ENCODE measurements at places on chromosomes 5 and 9.

- H3K27me3 ChIP-seq = peaks cover 7% of the 10 kb centered on the region
- H3K4me3 ChIP-seq = no peak overlapping the region
- H3K27ac ChIP-seq = no peak overlapping the region
- peaks cover 6% of the 10 kb centered on the region for H3K36me3 ChIP-seq
- H3K4me1 ChIP-seq = peaks cover 7% of the 10 kb centered on the region
Measured at GRCh38 chr9:116193636-116194035, 40.0 kb downstream of the PAPPA start.

- no peak for DNase-seq
- no peaks in the 10 kb centered on the region for H3K4me1 ChIP-seq
- H3K36me3 ChIP-seq = no peaks in the 10 kb centered on the region
- H3K27me3 ChIP-seq = no peaks in the 10 kb centered on the region
- no peak overlapping the region for H3K4me3 ChIP-seq
Measured at GRCh38 chr9:77161966-77162365, 15.4 kb upstream of the VPS13A start.

DNA sequence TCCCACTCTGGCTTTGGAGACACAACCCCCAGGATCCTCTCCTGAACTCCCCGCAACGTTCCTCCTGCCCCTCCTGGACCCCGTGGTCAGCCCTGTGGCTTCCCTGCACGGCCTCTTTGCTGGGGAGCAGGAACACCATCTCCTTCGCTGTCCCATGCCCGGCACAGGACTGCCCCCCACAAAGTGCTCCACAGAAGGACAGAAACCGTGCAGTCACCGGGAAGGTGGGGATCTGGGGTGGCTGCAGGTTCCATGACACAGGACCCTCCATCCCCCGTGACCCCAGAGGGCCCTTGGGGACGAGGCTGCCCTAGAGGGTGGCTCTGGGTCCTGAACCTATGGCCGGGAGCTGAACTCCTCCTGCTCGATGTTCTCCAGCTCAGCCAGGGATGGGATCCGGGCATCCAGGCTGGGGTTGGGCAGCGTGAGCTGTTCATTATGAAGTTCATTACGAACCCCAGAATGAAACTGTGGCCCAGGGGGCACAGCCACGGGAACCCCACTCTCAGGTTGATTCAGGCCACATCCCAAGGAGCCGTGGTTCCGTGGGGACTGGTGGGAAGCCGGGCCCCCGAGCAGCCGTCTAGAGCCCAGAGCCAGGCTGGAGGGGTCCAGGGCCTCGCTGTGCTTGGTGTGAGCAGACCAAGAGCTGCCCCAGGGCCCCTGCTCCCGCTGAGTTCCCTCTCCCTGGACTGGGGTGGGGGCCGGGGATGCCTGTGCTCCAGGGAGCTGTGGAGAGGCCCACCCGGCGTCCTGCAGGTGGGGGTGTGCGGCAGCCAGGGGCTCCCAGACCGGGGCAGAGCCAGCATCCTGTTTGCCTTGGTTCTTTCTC, 684 bp upstream of the SLC6A19 start:
- H3K27me3 ChIP-seq = peaks cover 9% of the 10 kb centered on the region
- no peaks in the 10 kb centered on the region for H3K36me3 ChIP-seq
- H3K27ac ChIP-seq = no peak overlapping the region
- peak; percentile 18 for DNase-seq
- peaks cover 2% of the 10 kb centered on the region for H3K4me1 ChIP-seq

- H3K36me3 ChIP-seq = no peaks in the 10 kb centered on the region
- H3K27me3 ChIP-seq = peaks cover 11% of the 10 kb centered on the region
- H3K4me3 ChIP-seq = peak overlapping the region; percentile 55
Measured at GRCh38 chr5:56815658-56816545, 553 bp downstream of the MAP3K1 start.

DNA sequence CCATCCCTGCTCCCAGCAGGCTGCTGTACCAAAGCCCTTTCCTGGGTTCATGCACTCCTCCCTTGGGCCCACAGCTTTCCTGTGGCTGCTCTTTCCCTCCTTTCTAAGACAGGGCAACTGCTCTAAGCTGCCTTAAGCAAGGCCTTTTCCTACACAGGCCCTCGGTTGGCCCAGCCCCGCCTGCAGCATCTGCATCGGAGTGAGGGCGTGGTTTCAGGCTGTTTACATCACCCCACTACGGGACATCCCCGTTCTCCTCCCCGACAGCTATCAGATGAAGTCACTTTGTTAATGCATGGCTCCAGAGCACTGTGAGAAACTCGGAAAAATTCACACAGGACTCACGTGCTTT, 3.4 kb downstream of the DPH7 start:
- peaks cover 8% of the 10 kb centered on the region for H3K36me3 ChIP-seq
- no peak for DNase-seq
- H3K27me3 ChIP-seq = peaks cover 7% of the 10 kb centered on the region
- H3K4me3 ChIP-seq = peak overlapping the region; percentile 28

DNA sequence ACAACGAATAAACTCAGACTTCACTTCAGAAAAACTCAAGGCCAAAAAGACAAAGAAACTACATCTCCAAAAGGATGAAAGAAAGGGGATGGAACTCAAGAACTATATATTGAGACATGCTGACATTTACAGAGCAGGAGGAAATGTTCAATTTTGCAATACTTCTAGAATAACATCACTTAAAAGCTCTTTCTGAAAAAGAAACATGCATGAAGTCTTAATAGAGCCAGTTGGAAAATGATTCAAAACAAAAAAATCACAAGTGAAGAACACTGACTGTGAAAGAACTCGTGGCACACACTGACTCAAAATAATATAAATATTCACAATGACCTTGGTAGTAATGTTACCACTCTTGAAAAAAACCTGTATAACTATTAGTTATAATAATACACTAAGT, 267.8 kb upstream of the NREP start:
- no peak for DNase-seq
- H3K4me3 ChIP-seq = no peak overlapping the region

DNA sequence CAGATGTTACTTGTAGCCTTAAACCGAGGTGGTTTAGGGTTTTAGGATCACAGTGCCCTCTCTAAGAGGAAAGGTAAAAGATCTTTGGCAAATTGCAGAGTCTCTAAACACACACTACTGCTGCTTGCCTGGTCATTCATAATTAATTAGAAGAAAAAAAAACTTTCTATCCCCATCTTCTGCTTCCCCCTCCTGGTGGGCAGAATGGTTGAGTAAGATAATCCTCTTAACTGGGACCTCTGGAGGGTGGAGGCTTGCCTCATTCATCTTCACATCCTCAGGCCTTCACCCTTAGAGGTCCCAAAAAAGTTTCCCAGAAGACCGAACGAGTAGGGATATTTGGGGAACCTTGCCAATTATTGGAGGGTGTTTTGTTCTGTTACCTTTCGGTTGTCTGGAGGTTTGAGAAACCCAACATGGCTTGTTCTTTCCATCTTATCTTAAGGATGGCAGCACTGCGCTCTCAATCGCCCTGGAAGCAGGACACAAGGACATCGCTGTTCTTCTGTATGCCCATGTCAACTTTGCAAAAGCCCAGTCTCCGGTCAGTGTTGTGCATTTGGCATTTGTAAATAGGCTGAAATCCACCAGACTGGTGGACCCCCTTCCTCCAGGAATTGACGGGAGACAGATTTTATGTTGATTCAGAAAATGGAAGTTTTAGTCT, 97.3 kb upstream of the DMRT1 start:
- no peaks in the 10 kb centered on the region for H3K36me3 ChIP-seq
- DNase-seq = no peak
- peak overlapping the region; percentile 86 for H3K27ac ChIP-seq
- peaks cover 17% of the 10 kb centered on the region for H3K27me3 ChIP-seq

DNA sequence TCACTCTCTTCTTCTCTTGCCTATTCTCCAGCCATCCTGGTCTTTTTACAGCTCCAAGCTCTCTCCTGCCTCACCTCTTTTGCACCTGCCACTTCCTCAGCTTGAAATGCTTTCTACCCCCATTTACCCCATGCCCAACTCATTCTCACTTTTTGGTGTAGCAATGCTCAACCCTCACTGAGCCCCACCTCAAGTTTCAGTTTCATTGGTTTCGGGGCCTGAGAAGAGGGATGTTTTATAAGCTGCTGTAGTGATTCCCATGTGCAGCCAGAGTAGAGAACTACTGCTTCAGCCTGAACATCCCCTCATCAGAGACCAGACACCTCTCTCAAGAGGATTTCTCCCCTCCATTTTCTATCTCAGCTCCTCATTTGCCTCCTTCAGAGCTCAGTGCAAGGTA, 45.2 kb upstream of the FYB1 start:
- H3K4me3 ChIP-seq = no peak overlapping the region
- H3K4me1 ChIP-seq = no peaks in the 10 kb centered on the region
- DNase-seq = no peak

- no peaks in the 10 kb centered on the region for H3K36me3 ChIP-seq
- peaks cover 26% of the 10 kb centered on the region for H3K4me1 ChIP-seq
- no peak for DNase-seq
- H3K4me3 ChIP-seq = no peak overlapping the region
- no peaks in the 10 kb centered on the region for H3K27me3 ChIP-seq
- peak overlapping the region; percentile 53 for H3K27ac ChIP-seq
Measured at GRCh38 chr5:180787711-180788431, 14.7 kb downstream of the MGAT1 start.

GRCh38 chr5:94969174-94969573, 315.7 kb downstream of the MCTP1 start:
- no peaks in the 10 kb centered on the region for H3K36me3 ChIP-seq
- no peak overlapping the region for H3K27ac ChIP-seq

GRCh38 chr5:34001241-34001841, 6.5 kb downstream of the AMACR start:
- no peak overlapping the region for H3K27ac ChIP-seq
- no peak for DNase-seq
- peaks cover 6% of the 10 kb centered on the region for H3K36me3 ChIP-seq
- H3K27me3 ChIP-seq = peaks cover 3% of the 10 kb centered on the region
- H3K4me3 ChIP-seq = no peak overlapping the region
- peaks cover 2% of the 10 kb centered on the region for H3K4me1 ChIP-seq

GRCh38 chr5:139391570-139392323, 2.0 kb upstream of the MZB1 start:
- H3K27me3 ChIP-seq = peaks cover 14% of the 10 kb centered on the region
- no peak overlapping the region for H3K4me3 ChIP-seq
- no peak overlapping the region for H3K27ac ChIP-seq
- H3K4me1 ChIP-seq = peaks cover 3% of the 10 kb centered on the region

DNA sequence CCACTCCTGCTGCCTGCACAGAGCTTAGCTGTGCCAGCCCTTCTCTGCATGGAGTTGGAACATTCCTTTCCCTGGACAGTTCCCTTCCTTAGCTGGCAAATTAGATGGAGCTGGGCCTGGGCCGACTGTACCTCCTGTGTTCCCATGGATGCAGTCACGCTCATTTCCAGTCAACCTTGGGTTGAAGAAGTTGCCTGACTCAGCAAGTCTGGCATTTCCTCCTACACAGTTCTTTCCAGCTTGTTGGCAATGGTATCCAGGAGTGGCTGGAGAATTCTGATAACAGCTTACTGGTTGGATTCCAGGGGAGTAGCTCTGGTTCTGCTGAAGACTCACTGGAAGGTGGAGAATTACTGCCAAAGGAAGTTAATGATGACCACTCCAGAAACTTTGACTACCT, 9.2 kb upstream of the TAF1L start:
- H3K27me3 ChIP-seq = peaks cover 2% of the 10 kb centered on the region
- no peaks in the 10 kb centered on the region for H3K36me3 ChIP-seq
- DNase-seq = no peak
- no peak overlapping the region for H3K27ac ChIP-seq
- no peaks in the 10 kb centered on the region for H3K4me1 ChIP-seq
- no peak overlapping the region for H3K4me3 ChIP-seq

DNA sequence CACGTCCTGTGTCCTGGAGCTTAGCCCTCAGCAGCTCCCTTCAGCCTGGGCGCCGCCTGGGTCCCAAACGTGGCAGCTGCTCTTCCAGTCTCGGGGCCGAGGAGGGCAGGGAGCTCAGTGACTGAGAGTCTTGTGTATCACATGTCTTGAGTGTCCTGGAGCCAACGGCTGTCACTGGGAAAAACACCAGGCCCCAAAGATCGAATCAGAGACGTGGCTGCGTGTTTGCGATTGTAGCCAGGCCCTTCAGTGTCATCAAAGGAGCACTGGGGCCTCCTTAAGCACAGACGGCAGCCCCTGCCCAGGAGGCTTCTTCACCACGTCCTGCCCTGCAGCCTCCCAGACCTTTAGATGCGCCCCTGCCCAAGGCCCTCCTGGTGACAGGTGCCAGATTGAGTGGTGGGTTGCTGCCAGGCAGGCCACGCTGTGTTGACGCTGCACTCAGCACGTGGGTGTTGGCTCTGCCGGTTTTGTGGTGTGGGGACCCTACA, 5.7 kb upstream of the EXOC3 start:
- peak; percentile 6 for DNase-seq
- peaks cover 11% of the 10 kb centered on the region for H3K27me3 ChIP-seq
- H3K27ac ChIP-seq = no peak overlapping the region
- H3K4me3 ChIP-seq = no peak overlapping the region
- H3K4me1 ChIP-seq = no peaks in the 10 kb centered on the region
- no peaks in the 10 kb centered on the region for H3K36me3 ChIP-seq

DNA sequence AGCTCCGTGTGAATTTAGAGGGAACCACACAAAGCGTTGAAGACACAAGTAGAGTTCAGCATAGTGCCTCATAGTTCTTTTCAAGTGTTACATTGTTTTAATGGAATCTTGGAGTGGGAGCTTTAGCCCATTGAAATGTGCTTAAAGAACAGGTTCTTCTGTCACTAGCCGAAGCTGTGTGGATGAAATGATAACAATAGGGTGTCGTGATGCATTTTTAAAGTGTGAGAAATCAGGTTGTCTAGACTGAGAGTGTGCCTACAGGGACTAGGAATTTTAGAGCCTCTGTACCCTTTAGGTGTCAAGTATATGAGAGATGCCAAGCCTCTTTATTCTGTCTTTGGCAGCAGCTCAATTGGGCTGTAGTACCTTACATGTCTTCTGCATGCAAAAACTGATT, 83.0 kb downstream of the NDUFS4 start:
- H3K4me1 ChIP-seq = no peaks in the 10 kb centered on the region
- H3K27me3 ChIP-seq = no peaks in the 10 kb centered on the region
- H3K27ac ChIP-seq = no peak overlapping the region
- H3K36me3 ChIP-seq = peaks cover 3% of the 10 kb centered on the region
- DNase-seq = no peak

GRCh38 chr5:92927291-92927778, 653.7 kb downstream of the NR2F1-AS1 start:
- DNase-seq = no peak
- no peak overlapping the region for H3K27ac ChIP-seq
- no peaks in the 10 kb centered on the region for H3K27me3 ChIP-seq
- peaks cover 3% of the 10 kb centered on the region for H3K4me1 ChIP-seq

DNA sequence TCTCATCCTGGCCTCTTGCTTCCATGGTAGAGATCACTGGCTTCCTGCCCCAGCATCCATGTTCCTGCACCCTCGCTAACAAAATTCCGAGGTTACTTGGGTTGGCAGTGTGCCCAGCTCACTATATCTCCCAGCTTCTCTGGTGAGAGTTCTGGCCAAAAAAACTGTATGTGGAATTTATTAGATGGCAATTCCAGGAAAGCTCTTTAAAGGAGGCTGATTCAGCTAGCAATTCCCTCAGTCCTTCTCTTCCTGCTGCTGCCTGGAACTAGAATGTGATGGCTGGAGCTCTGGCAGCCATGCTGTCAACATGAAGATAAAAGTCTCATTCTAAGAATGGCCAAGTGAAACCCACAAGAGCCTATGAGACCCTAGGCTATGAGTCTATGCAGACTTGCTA, 88.8 kb downstream of the SECISBP2 start:
- H3K27me3 ChIP-seq = peaks cover 21% of the 10 kb centered on the region
- no peak overlapping the region for H3K4me3 ChIP-seq
- no peak overlapping the region for H3K27ac ChIP-seq
- peaks cover 16% of the 10 kb centered on the region for H3K36me3 ChIP-seq
- DNase-seq = no peak

- H3K4me1 ChIP-seq = no peaks in the 10 kb centered on the region
- no peak overlapping the region for H3K27ac ChIP-seq
- no peak for DNase-seq
Measured at GRCh38 chr5:140524003-140524402, 23.5 kb upstream of the EIF4EBP3 start.
